Fibroblast of gingiva (primary cell): ENCODE measurements at places on chromosomes 5 and 9.

DNA sequence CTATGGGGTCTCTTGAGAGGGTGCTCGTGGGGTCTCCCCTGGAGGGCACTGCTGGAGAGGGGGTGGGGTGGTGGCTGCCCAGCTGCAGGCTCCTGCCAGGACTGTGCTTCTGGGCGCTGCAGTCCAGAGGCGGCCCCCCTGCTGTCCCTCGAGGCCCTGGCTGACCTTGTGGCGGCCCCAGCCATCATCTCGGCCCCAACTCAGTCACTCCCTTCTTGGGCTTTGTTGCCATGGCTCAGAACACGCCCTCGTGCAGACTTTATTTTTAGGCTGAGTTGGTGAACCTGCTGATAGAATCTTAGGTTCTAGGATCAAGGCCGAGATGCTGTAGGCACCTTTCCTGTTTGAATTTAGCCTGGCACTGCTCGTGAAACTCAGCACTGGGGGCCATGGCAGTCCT lies 22.8 kb downstream of the FBXW5 start:
- no peak for DNase-seq

DNA sequence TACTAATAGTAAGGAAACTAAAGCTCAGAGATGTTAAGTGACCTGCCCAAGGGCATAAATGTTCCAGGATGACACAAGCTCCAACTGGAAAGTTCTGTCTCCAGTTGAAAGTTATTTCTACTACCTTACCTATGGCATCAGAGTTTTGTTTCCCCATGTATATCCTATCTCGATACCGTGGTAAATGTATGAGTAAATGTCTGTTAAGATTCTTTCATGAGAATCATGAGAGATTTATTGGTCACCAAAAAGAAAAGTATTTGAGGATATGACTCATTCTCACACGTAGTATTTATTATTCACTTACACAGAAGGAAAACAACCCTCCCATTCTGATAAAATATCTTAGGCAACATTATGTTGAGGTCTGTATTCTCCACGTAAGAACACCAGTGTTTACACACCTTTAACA lies 11.1 kb upstream of the SHOC1 start:
- peak; percentile 37 for DNase-seq

GRCh38 chr5:172642486-172642885 lies 1.4 kb downstream of the NEURL1B start:
- no peak for DNase-seq

DNA sequence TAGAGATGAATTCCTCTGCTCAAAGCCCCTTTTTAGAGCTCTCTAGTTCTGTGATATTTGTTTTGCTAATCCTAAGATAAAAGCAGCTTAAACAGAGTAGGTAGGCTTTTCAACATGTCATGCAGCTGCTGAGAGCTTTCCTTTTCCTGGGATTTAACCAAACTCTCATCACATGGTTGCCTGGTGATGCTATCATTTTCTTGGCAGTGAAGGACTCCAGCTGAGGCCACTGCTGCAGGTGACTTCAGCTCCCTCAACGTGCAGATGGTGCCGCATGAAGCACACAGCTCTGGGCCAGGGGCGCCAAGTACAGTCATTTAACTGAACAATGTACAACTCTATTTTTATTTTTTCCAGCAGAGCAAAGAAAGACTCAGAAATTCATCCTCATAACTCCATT lies 42.2 kb downstream of the SECISBP2 start:
- DNase-seq, result no peak

DNA sequence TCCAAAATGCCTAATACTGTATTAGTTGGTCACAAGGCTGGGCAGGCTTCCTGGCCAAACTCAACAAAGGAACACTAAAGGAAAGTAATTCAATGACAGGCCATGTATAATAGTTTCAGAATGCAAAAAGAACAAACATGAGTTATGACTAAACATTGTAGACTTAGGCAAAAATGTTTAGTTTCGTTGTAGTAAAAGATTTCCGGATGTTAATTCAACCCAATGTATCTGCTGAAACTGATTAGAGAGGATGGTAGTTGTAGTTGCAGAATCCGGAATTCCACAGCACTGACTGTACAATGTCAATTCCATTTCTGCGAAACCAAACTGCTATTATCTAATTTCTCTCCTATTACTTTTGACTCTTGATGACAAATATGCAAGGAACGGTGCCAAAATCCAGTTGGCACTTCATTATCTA lies 117.9 kb upstream of the FST start:
- DNase-seq, result peak; percentile 94

DNA sequence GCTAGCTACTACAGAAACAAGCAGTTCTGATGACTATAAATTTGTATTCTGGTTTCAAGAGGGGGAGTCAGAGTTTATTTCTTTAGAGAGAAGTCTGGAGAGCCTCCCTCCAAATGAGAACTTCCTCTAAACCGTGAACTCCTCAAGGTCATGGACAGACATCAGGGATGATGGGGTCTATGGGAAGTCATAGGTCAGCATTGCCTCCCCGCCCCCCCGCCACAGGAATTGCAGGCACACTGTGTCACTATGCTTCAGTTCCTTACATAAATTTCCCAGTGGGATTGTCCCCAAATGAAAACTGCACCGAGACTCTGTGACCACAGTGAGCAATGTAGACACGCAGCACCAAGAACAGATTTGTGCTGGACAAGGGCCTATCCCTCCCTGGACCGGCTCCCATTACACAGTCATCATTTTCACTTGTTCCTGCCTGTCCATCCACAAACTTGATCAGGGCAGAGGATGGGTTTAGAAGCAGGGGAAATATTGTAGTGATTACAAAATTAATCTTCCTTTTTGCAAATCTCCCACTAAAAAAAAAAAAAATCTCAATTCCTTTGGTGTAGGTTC lies 300.3 kb downstream of the EFNA5 start:
- no peak for DNase-seq

DNA sequence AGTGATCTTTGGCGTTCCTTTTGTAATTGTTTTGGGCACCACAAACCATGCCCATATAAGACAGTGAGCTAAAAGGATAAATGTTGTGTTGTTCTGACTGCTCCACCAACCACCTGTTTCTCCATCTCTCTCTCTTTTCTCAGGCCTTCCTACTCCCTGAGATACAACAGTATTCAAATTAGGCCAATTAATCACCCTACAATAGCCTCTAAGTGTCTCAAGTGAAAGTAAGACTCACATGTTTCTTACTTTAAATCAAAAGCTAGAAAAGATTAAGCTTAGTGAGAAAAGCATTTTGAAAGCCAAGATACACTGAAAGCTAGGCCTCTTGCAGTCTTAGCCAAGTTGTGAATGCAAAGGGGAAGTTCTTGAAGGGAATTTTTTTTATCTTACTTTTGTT lies 268.8 kb upstream of the NREP start:
- DNase-seq, result no peak

- DNase-seq, result no peak
Measured at GRCh38 chr5:75568202-75568601, 43.1 kb upstream of the ANKDD1B start.

GRCh38 chr5:15573590-15573989 lies 73.6 kb downstream of the FBXL7 start:
- DNase-seq, result no peak

- DNase-seq, result no peak
Measured at GRCh38 chr9:78788101-78788500, 491.2 kb downstream of the PSAT1 start.

DNA sequence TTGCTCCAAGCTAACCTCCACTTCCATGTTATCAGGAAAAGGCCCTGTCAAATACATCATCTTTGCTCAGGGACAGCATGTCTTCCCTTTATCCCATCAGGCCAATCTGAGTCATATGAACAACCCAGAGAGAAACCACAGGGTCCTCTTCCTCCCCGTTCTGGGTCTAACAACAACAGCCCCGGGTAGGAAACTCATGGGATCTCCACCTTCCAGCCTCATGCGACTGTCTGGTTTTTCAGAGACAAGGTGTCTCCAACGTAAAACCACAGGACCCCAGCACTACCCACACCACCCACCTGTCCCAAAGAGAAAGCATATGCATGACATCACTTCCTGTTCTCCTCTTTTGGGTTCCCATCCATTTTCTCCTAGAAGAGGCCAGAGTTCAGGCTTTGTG lies 217.9 kb downstream of the ENC1 start:
- no peak for DNase-seq

GRCh38 chr5:172858990-172859811 lies 25.1 kb downstream of the ERGIC1 start:
- peak; percentile 81 for DNase-seq

DNA sequence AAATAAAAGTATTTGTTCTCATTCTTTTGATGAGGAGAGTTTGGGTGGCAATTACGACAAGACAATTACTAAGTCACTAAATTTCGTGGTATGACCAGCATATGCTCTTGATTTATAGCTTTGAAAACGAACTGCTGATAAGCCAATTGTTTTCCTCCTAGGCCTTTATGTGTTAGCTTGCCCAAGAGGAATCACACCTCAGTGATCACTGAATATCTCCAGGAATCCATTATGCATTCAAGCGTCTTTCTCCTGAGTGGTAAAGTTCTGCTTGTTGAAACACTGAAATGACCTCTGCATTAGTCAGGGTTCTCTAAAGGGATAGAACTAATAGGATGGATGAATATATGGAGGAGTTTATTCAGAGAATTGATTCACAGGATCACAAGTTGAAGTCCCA lies 677.7 kb upstream of the MEF2C start:
- no peak for DNase-seq

DNA sequence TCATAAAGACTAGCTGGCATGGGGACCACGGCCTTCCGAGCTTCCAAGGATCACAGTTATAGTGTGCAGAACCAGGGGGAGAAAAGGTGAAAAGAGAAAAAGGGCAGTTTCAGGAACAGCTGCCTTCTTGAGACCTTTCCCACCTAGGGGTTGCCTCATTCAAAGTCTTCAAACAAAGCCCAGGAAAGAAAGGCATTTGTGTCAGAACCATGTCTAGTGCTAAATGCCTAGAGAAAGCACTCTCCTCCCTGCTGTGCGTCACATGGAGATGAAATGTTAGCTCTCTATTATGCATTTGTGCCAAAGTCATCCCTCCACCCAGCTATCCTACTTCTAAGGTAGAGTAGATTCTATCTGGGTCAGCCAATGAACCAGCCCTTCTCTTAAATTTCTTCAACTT lies 1037.3 kb upstream of the WWC1 start:
- no peak for DNase-seq

- no peak for DNase-seq
Measured at GRCh38 chr5:147748590-147748989, 33.9 kb downstream of the JAKMIP2 start.

- no peak for DNase-seq
Measured at GRCh38 chr9:121107029-121107428, 32.3 kb downstream of the CNTRL start.

DNA sequence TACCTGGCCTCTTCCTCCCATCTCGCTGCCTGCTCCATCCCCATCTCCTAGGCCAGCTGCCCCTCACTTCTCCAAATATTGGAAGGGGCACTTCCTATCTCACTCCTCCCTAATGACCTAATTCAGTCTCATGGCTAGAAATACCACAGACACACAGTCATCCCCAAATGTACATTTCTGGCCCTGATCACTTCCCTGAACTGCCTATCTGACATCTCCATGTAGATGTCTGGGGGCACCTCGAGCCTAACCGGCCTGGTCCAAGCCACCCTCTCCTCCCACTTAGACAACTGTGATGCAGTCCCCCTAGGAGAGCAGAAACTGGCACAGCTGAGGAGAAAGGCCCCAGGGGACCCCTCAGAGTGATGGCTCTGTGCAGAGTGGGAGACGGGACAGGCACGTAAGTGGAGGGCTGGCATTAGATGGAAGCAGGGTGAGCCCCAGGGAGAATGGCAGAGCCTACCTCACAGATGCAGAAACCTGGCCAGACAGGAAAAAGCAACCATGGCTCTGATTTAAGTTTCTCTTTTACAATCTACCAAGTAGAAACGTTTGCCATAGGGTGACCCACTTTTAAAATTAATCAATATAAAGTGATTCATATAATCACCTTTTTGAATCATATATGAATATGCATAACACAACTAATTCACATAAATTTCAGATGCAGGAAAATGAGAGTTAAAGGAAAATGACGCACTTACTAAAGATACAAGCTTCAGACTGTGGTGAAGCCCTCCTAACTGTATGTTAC lies 22.1 kb downstream of the CAMSAP1 start:
- no peak for DNase-seq

GRCh38 chr5:5386329-5386728 lies 36.1 kb upstream of the ICE1 start:
- no peak for DNase-seq

DNA sequence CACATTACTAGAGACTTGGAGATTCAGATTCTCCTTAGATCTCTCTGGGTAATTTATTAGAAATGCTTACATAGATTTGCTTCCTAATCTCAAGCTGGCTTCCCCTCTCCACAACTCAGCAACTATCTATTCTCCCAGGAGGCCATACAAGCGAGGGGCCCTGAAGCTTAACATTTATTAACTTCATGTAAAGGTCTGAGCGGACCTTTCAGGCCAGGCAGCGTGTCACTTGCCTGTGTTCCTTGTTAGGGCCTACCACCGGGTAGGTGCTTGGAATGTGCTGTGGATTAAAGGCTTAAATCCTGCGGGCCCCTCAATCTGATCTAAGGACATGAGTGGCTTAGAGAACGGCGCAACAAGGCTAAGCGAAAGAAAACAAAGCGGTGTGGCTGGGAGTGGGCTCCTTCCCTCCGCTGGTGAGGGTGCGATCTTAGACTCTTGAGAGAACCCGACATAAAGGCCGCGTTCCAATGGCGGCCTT lies 712 bp upstream of the HSPA4 start:
- DNase-seq, result no peak

DNA sequence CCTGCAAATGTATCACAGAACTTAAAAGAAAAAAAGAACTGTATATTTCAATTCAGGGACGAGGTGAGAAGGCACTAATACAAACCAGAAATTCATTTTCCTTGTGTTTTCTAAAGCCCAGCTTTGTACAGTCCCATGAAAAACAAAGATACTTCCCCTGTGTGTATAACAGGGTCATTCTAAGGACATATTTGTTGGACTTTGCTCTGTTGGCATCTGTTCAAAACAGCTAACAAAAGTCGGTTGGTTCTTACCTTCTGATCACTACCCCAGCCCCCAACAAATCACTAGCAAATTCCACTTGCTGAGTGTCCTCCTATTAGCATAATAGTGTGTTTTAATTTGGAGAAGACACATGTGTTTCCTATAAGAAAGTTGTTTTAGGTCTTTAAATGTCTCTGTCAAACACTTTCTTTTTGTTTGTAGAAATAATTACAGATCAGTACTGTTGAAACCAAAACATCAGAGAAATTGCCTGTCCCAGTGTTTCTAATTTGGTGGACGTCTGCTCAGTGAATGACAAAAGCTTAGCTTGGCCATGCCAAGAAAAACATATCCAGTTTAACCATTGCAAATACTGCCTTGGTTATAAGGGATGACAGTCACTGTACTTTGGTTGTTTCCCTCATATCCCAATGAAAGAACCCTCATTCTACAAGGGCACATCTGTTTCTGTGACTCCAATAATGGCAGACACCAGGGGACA lies 480.5 kb downstream of the EBF1 start:
- peak; percentile 72 for DNase-seq

DNA sequence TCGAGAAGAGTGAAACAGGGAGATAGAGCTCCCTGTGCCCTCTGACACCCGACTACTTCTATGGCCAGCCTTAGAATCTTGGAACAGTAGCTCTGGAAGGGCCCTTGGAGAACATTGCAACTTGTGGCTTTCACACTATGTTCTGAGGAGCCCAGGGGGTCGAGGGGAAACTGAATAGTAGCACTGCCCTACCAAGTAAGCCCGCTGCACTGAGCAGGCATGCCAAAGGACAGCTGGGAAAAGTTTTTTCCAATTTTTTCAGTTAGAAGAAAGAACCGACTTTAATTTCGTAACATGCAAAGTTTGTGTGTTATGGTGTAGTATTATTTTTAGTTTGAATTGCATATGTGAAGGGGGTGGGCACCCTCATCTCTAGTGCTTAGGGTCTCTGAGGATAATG lies 10.9 kb downstream of the SMIM3 start:
- peak; percentile 29 for DNase-seq
